Adrenal gland (tissue), 19 donors: ENCODE measurements at places on chromosomes 7 and 10.

DNA sequence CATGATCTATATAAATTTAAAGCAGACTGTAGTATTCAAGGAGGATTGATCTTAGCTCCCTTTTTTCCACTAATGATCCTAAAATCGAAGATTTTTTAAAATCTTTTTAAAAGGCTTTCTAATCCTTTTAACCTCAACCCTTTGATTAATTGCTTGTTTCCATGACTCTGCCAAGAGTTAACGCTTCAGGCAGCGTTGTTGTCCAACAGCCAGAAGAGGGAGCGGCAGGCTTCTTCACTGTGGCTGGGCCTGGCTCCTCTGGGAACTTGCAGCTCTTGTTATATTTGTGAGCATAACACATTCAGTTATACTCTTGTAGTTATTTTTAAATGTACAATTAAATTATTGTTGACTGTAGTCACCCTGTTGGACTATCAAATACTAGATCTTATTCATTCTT, 26.3 kb downstream of the CRCP start:
- DNase-seq: peak; percentile 96
- H3K4me3 ChIP-seq: no peak overlapping the region
- H3K27me3 ChIP-seq: no peaks in the 10 kb centered on the region
- H3K27ac ChIP-seq: peak overlapping the region; percentile 54
- H3K4me1 ChIP-seq: peaks cover 15% of the 10 kb centered on the region

DNA sequence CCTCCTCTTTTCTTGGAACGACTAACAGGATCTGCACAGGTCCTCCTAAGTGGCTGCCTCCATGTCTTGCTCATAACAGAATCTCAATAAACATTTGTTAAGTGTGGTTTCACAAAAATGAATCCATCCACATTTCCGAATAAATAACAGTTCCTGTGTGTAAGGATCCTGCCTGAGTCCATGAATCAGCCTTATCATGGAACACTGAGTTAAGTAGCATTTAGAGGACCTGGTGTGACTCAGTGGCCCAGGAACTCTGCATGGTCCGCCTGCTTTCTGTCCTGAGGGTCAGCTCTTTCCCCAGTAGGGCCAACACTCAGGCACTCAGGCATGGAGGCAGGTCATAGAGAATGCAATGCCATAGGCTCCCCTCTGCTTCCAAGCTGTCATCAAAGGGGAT, 15.8 kb upstream of the C10orf90 start:
- H3K36me3 ChIP-seq: no peaks in the 10 kb centered on the region
- H3K27me3 ChIP-seq: no peaks in the 10 kb centered on the region
- no peaks in the 10 kb centered on the region for H3K4me1 ChIP-seq
- no peak overlapping the region for H3K27ac ChIP-seq
- no peak overlapping the region for H3K4me3 ChIP-seq
- DNase-seq: no peak

GRCh38 chr10:99965700-99966099, 44.0 kb downstream of the DNMBP start:
- no peak overlapping the region for H3K4me3 ChIP-seq
- no peak overlapping the region for H3K27ac ChIP-seq
- no peaks in the 10 kb centered on the region for H3K36me3 ChIP-seq
- peaks cover 26% of the 10 kb centered on the region for H3K4me1 ChIP-seq
- no peak for DNase-seq

GRCh38 chr7:133052826-133053225, 29.1 kb downstream of the CHCHD3 start:
- no peak overlapping the region for H3K4me3 ChIP-seq
- peak overlapping the region; percentile 2 for H3K27ac ChIP-seq
- H3K4me1 ChIP-seq: peaks cover 49% of the 10 kb centered on the region
- H3K27me3 ChIP-seq: no peaks in the 10 kb centered on the region
- DNase-seq: no peak

DNA sequence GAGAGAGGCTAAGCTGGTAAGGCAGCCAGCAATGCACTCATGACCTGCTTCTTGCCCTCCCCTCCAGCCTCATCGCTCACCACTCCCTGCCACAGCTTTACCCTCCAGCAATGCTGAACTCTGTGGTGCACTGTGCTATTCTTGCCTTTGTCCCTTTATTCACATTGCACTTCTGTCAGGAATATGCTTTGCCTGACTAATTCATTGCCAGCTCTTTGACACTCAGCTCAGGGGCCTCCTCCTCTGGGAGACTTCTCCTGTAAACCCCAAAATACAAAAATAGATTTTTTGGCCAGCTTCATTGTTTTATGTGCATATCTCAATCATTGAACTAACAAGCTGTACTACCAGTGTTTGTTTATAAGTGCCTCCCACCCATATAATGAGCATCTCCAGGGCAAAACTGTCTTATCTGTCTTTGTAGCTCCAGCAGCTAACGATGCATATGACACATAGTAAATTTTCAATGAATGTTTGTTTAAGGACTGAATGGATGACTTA, 8.2 kb downstream of the CNNM1 start:
- no peak overlapping the region for H3K27ac ChIP-seq
- no peaks in the 10 kb centered on the region for H3K36me3 ChIP-seq
- H3K4me3 ChIP-seq: no peak overlapping the region
- H3K4me1 ChIP-seq: no peaks in the 10 kb centered on the region

DNA sequence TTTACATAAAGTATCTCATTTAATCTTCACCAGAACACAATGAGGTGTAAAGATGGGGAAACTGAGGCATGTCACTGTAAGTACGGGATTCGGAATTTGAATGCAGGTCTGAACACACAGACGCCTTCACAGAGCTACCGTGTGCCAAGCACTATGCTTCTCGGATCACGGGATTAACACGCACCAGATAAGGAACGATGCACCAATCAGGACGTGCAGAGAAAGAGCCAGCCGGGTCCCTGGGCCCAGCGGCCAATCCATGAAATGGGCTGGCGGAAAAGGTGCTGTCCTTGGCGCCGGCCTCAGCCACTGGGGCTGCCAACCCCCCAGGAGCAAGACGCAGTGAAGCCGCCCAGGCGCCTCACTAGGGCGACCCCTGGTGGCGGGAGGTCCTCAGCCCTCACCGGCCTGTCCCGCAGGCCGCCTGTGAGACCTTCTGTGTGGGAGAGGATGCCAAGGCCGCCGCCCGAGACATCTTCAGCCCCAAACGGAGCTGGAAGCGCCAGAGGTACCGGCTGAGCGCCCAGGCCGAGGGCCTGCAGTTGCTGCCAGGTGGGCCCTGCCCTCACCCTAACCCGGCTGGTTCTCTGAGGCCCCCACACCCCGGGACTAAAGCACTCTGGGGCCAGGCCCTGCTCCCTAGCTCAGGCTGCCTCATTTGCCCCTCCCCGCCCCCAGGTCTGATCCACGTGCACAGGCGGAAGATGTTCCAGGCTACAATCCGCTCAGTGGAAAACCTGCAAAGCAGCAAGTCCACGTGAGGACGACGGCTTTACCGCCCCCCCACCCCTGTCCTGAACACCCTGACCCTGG, 15.6 kb downstream of the ATG9B start:
- peak overlapping the region; percentile 71 for H3K27ac ChIP-seq
- H3K4me3 ChIP-seq: no peak overlapping the region
- no peaks in the 10 kb centered on the region for H3K4me1 ChIP-seq
- peak; percentile 64 for DNase-seq
- H3K27me3 ChIP-seq: peaks cover 2% of the 10 kb centered on the region

- H3K36me3 ChIP-seq: no peaks in the 10 kb centered on the region
- no peak overlapping the region for H3K27ac ChIP-seq
- peak; percentile 46 for DNase-seq
- H3K4me3 ChIP-seq: no peak overlapping the region
Observed at GRCh38 chr10:110530131-110530831, 32.6 kb downstream of the DUSP5 start.

GRCh38 chr7:111138193-111138569, 47.3 kb downstream of the LRRN3 start:
- peak overlapping the region; percentile 71 for H3K27ac ChIP-seq
- no peaks in the 10 kb centered on the region for H3K27me3 ChIP-seq
- no peaks in the 10 kb centered on the region for H3K36me3 ChIP-seq
- peak; percentile 79 for DNase-seq
